ENCODE measurements at places on chromosomes 7 and 10. TPM values are rescaled to one million over a fixed set of nuclear protein-coding genes. Genes with fewer than 3 reads are reported as not detected.

DPCD gene
- total RNA-seq: 85.7 TPM

ELOVL3 gene
- not detected for total RNA-seq

CSTF2T gene
- 16.9 TPM for total RNA-seq

SFRP5 gene
- total RNA-seq: 3.0 TPM

CYP2W1 gene
- total RNA-seq: not detected

SORBS1 gene
- 4.9 TPM for total RNA-seq

SLC16A12 gene
- 0.06 TPM for total RNA-seq

SFTPA1 gene
- not detected for total RNA-seq

TMEM130 gene
- total RNA-seq: 3.3 TPM

INSYN2A gene
- 0.24 TPM for total RNA-seq

ARL4A gene
- total RNA-seq: 38.5 TPM

DYDC2 gene
- not detected for total RNA-seq

RBP3 gene
- total RNA-seq: not detected

LRIT1 gene
- not detected for total RNA-seq

CISD1 gene
- total RNA-seq: 42.6 TPM

UPK3B gene
- not detected for total RNA-seq

All from Daoy (cell line).